NCI-H524 treated with DMSO at 0.1 percent for 48 hours (cell line): ENCODE measurements at places on chromosomes 6 and 20.

DNA sequence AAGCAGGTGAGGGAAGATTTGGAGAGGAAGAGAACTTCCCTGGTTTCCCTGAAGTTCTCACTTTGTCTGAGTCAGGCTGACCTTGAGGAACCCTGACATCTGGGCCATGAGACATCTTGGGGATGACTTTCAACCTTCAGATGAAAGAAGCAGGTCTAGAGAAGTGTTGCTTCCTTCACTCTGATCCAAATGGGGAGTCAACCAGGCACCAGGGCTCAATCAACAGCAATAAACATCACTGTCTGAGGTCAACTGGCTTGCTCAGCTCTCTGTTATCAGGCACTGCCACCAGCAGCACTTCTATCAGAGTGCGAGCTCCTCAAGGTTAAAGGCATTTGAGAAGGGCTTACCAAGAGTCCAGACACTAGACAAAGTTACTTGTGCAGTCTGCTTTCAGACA, 6.3 kb downstream of the ACOT8 start:
- DNase-seq = no peak

DNA sequence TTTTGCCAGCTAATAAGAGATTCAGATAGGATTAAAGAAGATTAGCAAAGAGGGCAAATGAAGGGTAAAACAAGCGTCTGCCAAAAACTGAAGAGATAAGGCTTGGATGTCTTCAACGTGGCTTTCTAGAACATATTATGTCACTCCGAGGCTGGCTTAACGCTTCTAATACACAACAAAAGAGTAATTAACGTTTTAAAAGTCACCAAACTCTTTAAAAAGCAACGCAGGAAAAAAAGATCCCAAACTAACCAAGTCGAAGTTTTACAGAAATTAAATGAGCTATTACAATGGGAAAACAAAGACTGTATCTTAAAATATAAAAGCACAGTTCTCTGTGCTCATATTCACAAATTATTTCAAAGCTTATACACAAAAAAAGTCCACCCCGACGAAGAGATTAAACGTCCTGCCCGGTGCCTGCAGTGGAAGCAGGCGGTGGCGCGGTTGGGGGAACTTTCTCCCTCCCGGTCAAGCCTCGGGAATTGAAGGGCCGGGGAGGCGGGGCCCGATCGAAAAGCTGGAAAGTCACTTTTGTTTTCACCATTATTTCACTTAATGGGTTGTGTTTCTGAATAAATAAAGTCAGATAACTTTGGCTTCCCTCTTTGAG, 1.2 kb downstream of the MAK start:
- DNase-seq = peak; percentile 66

DNA sequence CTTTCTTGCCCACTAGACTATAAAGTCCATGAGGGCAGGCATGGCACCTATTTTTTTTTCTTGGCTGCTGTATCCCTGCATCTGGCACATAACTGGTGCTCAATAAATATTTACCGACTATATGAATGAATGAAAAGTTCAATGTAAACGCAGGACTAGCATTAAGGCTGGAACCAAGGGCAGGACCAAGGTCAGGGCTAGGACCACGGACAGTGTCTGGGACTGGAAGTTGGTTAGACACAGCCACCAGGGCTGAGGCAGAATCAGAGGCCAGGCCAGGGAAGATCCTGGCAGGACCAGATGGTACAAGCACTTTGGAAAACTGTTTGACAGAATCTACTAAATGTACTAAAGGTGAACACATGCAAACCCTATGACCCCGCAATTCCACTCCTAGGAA, 3.7 kb downstream of the TNXB start:
- DNase-seq = no peak

DNA sequence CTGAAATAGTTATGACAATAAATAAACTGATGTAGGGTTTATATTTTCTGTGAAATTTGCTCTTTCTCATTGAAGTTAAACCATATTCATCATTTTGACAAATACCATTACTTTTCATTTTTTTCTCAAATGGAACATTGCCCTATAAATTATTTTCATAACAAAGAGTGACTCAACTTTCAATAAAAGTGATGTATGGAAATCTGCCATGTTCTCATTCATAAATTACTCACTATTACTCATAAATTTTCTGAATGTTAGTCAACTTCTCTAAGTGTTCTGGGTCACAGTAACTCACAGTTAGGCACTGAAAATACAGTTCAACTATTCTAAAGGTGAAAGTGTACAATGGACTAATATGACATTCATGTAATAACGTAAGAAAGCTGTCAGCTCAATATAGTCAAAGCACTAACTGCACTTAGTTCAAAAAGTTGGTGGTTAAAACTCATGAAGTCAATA, 19.0 kb upstream of the STX11 start:
- no peak for DNase-seq

- DNase-seq = no peak
Observed at GRCh38 chr6:13302751-13303667, 25.3 kb downstream of the TBC1D7 start.

DNA sequence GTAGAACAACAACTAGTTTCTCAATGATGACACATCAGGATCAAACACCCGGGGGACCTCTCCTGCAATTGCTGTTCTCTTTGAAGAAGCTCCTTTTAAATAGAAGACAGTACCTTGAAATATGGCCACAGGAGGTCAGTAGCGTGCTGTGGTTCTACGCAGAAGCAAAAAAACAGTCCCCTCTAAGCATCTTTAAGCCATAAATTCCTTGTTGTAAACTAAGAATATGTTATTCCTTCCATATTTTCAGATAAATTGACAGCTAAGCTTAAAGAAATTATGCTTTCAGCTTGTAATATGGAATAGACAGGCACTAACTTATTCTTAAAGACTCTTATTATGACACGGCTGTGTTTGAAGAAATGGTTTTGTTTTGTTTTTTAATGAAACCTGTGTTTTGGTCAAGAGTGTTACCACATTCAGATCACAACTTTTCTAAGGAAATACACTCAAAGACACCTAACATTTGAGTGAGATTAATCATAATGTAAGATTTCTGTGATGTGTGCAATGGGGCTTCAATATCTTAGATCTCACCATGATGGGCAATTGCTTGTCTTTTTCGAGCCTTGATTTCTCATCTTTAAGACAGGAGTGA, 49.7 kb upstream of the IL20RA start:
- peak; percentile 37 for DNase-seq

- DNase-seq = peak; percentile 25
Observed at GRCh38 chr20:39264506-39265172, 302.5 kb downstream of the DHX35 start.

DNA sequence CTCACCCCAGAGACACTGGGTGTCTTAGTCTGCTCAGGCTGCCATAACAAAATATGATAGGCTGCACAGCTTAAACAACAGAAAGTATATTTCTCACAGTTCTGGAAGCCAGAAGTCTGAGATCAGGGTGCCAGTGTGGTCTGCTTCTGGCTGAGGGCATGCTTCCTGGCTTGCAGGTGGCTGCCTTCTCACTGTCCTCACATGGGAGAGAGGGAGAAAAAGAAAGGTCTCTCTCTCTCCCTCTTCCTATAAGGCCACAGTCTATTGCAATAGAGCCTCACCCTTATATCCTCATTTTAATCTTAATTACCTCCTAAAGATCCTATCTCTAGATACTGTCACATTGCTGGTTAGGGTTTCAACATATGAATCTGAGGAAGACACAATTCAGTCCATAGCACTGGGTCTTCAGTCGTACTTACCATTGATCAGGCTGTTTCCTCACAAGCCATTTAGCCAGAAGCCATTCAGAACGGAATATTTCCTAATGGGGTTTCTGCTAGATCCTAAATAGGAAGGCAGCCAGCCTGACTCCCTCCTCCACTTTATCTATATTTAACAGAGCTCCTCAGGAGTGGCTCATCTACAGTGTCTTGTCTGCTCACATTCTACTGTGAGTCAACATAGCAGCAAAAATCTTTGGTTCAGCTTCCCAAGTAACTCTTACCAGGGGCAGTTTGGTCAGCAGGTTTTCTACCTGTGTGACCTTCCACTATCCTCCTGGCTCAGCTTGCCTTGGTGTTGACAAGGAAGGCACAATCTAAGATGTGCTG, 42.2 kb downstream of the CD164 start:
- DNase-seq = no peak

- peak; percentile 52 for DNase-seq
Observed at GRCh38 chr6:72580281-72580940, 41.5 kb upstream of the KCNQ5 start.

GRCh38 chr6:14038467-14039437, 78.8 kb upstream of the CD83 start:
- no peak for DNase-seq

- no peak for DNase-seq
Observed at GRCh38 chr6:105458551-105458950, 55.7 kb upstream of the PREP start.

GRCh38 chr20:32672394-32672981, 1.3 kb downstream of the C20orf203 start:
- DNase-seq = no peak

GRCh38 chr6:49401063-49401462, 62.0 kb downstream of the MMUT start:
- DNase-seq = no peak

- no peak for DNase-seq
Observed at GRCh38 chr20:40282941-40283340, 406.1 kb downstream of the MAFB start.

GRCh38 chr6:22145823-22146677, 150.8 kb downstream of the PRL start:
- DNase-seq = peak; percentile 77

DNA sequence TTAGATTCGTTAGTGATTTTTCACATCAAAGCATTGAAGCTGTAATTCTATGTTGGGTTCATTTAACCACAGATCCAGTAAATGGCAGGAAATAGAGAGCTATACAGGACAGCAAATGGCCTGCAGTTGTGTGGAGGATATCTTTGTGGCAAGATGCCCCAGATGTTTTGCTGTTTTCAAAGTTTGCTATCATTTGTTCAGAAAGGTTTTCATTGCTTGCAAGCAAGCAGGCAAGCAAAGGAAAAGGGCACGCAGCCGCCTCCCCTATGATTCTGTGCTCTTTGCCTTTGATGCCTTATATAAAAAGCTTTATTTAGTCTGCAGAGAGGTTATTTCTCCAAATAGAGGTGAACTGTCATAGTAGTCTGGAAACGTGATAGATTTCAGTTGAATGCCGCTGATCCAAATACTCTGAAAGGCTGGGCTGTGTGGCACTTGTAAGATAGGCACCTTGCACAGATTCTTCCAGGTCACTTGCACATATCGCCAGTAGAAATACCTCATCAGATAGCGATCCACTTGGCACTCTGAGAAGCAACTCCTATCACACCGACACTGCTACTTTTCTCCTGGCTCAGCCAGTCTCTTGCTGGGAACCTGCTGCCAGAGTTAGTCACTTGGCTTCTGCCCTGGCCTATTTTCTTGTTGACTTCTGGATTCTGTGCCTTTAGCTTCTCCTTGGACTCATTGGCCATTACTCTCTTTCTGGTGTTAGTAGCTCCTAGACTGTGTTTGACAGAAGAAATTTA, 66.4 kb downstream of the UTRN start:
- DNase-seq = no peak

DNA sequence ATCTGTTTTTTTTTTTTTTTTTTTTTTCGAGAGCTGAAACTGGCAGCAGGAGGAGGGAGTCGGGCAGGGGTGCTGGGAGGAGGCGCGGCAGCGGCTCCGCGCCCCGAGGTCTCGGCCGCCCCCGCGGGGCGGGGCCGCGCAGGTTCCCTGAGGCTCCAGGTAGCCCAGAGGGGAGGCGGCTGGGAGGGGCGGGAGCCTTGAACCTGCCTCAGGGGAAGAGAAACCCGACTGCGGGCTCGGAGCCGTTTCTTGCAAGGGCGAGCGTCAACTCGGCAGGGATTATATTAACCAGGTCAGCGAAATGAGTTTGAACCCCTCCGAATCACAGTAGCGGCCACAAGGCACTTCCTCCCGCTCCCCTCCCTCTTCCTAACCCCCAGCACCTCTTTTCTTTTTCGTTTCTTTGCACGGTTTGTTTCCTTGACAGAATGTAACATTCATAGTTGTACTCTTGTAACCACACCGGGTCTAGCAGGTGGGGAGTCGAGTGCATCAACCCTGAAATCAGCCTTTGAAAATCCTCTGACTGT, 2.0 kb downstream of the MYB start:
- DNase-seq = no peak

DNA sequence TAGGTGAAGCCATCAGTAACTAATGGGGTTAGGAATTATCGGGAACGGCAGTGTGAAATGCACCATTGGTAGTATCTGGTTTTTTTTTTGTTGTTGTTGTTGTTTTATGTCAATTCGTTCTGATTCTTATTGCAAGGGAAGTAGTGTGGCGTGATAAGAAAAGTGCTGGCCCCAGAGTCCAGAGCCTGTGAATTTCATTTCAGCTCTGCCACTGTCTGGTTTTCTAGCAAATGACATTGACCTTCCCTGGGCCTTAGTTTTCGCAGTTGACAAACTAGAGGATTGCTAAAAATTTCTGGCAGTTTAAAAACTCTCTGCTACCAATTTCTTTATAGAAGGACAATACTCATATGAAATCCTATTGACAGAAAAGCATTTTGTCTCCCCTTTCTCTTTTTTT, 161.6 kb downstream of the AIG1 start:
- DNase-seq = no peak

- no peak for DNase-seq
Observed at GRCh38 chr20:1309439-1309847, 19.5 kb downstream of the SDCBP2 start.

- no peak for DNase-seq
Observed at GRCh38 chr20:667351-668034, 8.1 kb downstream of the SCRT2 start.

DNA sequence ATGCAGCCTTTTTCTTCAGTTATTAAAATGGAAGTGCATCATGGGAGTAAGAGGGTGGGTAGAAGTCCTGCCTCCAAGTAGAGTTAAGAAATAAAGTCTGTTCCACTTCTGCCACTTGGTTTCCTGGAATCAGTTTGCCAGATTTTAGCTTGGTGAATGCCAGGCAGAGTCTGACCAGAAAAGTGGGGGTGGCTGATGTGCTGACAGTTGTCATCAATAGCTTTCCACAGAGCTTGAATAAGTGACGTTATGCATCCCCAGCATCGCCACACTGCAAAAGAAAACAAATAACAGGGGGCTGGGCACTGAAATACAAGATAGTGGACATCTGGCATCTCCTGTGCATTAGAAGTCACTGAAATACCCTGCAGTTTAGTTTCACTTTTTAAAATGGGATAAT, 30.8 kb upstream of the CEP162 start:
- DNase-seq = no peak

GRCh38 chr6:1324936-1325335, 13.0 kb downstream of the FOXQ1 start:
- no peak for DNase-seq

GRCh38 chr6:593907-594212, 63.0 kb downstream of the HUS1B start:
- no peak for DNase-seq

DNA sequence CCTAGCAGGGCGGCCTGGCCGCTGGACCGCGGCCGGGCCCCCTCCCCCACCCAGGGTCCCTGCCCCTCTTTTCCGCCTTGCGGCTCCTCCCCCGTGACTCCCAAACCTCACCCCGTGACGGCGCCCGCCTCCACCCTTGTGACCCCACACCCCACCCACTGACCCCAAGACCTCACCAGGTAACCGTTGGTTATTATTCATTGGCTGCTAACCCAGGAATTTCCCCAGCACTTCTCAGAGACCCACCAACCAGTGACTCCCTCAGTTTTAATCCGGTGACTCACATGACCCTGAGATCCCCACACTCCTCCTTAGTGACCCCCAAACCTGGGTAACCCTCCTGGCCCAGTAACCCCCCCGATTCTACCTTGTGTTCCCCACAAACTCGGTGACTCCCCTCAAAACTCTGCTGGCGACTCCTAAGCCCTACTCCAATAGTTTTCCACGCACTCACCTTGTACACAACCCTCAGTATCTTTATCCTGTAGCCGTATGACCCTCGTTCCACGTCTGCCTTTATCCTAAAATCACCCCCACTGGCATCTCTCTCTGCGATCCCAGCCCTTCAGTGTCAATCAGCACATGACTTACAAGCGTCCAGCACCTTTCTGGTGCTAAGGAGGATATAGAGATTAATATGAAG, 534 bp downstream of the ZNF76 start:
- peak; percentile 9 for DNase-seq
